ENCODE measurements at places on chromosomes 7 and 10.

DNA sequence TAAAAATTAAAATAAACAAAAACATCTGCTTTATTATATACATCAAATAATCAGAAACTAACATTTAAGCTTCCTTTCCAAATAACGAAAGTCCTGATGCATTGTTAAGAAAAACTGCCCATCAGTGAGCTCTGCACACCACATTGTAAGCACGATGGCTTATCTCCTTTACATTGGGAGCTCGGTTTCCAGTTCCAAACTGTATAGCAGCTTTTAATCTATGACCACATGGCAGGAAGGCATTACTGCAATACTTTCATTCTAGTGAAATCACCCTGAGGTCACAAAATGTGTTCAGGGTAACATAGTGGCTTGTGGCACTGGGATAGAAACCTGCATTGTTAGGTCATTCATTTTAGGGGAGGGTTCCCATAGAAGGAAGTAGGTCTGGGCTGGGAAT lies 146.3 kb downstream of the ZNF22 start:
- DNase-seq, result no peak

DNA sequence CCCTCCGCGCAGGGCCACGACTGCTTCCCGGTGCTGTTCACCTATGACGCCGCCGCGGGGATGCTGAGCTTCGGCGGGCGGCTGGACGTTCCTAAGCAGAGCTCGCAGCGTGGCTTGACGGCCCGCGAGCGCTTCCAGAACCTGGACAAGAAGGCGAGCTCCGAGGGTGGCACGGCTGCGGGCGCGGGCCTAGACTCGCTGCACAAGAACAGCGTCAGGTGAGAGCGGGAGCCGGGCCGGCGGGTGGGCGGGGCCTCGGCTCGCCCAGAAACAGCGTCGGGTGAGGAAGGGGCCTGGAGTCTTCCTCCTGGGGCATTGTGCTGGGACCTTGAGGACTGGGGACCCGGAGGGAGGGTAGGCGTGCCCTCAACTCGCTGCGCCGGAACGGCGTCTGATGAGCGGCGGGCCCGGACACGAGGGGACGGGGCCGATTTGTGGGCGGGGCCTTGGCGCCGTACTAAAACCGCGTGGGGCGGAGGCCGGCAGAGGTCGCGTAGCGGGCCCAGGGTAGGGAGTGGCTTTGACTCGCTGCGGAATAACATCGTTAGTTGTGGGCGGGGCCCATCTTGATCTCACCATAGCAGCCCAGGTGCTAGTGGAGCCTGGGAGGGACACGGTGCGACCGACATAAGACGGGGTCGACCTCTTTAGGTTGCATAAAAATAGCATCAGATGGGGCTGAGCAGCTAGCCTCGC lies 15.6 kb downstream of the PDAP1 start:
- peak; percentile 69 for DNase-seq

- no peak for DNase-seq
Measured at GRCh38 chr7:82507365-82507975, 63.9 kb upstream of the CACNA2D1 start.

DNA sequence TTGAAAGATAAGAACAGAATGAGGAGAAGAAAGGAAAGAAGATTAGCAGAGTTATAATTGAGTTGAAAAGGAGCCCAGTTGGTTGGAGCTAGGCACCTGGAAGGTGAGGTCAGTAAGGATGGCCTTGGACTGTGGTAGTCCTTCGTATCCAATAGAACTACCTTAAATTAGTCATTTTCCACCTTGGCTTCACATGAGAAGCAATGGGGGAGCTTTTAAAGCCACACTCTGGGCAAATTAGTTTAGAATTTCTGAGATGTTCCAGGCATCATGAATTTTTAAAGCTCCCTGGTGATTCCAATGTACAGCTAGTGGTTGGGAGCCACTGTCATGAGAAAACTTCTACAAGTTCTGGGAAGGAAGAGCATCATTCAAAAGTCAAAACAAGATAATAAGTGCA lies 27.3 kb upstream of the CYP3A5 start:
- DNase-seq, result no peak

GRCh38 chr10:17425584-17426262 lies 28.7 kb downstream of the ST8SIA6 start:
- DNase-seq, result peak; percentile 34

DNA sequence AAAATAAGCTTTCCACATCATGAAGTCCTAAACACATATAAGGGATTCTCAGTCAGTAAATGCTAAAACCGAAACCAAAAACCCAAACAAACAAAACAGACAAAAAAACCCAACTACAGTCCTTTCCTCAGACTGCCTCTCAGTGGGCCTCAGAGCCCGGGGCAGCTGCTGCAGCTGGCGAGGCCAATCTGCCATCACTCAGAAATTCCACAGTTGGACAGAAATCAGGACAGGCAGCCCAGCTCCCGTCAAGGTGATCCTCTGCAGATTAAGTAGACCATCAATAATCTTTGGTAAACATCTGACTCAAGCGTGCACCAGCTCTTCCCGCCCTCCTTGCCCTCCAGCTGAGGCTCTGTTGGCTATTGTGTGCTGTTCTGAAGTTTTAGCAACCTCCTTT lies 142.2 kb downstream of the ATXN7L1 start:
- no peak for DNase-seq
